Activated CD8-positive, alpha-beta T cell treated with anti-CD3 and anti-CD28 coated beads, Interleukin-2, amount 10 ng/mL, durations not matched to agents 7 days and 5 days (primary cell): ENCODE measurements at places on chromosomes 13 and 19.

DNA sequence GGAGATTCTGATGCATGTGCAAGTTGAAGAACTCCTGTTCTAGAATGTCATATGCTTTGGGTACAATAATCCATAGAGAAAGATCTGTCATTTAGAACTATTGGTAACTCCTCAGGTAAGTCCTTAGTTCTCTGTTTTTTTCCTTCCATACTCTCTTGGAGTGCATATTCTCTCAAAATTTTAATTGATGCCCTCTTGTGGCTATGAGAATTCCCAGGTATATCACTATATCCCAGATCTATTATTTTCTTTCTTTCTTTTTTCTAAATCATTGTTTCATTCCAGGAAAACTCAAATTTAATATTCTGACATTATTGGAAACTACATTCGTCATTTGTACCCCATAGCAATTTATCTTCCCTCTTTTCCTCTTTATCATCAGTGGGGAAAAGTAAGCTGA is 485.4 kb downstream of the KLF5 start:
- DNase-seq = no peak

- peak; percentile 70 for DNase-seq
Measured at GRCh38 chr19:14383661-14384555, 2.7 kb downstream of the ADGRE5 start.

- DNase-seq = no peak
Measured at GRCh38 chr13:98751367-98751782, 1.1 kb downstream of the SLC15A1 start.

DNA sequence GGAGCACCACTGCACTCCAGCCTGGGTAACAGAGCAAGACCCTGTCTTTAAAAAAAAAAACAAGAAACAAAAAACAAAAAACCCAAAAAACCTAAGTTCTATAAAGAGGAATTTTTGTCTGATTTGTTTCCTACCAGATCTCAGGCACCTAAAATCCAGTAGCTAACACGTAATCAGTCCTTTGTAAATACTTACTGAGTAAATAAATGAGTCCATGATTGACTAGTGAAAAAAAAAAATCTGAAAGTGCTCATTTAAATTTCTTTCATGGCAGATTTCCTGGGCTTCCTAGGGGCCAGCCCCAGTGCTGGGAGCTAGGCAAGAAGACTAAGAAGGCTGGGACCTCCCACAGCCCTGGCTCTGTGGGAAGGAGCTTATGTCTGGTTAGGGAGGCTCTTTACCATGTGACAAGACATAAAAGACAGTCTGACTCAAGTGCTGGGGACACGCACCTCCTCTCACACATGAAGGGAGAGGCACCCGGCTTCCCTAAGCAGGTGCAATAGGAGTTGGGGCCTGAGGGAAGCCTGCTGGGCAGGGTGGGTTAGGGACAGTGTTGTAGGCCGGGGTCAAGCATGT is 22.5 kb downstream of the LIG1 start:
- no peak for DNase-seq

GRCh38 chr19:49786376-49786820 is 19.6 kb downstream of the AP2A1 start:
- no peak for DNase-seq

GRCh38 chr19:14150041-14150769 is 13.8 kb upstream of the ASF1B start:
- DNase-seq = no peak

- DNase-seq = peak; percentile 42
Measured at GRCh38 chr19:40223135-40223822, 3.2 kb downstream of the CCNP start.

DNA sequence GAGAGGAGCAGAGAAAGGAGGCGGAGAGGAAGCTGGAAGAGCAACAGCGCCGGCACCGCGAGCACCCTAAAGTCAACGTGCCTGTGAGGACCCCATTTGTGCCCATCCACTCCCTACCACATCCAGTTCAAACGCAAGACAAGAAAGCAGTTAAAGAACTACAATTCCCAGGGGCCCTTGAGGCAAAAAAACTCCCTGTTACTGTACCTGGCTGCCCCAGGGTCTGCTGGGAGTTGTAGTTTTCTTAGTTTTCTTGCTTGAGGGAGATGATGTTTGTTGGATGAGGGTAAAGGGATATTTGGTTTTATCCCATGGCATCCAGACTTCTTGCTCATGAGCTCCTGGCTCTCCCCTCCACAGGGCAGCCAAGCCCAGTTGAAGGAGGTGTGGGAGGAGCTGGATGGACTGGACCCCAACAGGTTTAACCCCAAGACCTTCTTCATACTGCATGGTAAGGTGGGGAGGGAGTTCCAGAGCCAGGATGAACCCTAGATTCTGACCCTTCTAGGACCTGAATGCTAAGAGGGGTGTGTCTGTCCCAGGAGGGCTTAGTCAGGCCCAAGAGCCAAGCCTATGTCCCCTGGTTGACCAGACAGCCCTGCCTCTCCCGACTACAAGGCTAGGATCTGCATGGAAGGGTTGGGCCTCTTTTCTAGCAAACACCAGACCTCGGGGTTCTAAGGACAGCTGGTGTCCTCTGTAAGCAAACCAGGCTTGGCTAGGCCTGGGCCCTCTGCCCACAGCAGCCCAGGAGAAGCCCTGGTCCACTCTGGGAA is 13.2 kb downstream of the NUCB1 start:
- peak; percentile 39 for DNase-seq

DNA sequence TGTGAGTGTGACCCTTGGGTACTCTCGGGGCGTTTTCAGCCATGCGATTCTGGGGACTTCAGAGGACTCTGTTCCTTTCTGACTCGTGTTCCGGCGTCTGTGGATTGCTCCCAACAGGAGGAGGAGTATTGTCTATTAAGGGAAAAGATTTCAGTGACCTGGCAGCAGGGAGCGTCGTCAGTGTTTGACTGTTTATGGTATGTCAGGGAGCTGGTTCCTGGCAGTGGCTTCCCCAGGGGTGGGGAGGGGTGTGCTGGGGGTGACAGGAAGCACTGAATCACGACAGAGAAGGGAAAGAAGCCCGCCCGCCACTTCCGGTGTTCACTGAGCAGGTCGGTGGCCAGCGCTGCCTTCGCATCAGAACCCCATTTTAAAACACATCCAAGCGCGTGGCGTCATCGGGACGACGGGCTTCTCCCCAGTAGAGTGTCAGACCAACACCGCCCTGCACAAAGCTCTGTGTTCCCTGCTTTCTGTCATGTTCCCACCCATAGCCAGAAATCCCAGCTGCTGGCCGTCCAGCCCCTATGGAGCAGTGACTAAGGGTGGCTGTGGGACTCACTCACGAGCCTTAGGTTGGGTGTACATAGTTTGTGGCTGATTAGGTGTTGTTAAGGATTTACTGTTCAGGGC is 33.8 kb downstream of the COL4A2 start:
- peak; percentile 62 for DNase-seq

- no peak for DNase-seq
Measured at GRCh38 chr19:43589678-43590077, 6.3 kb downstream of the IRGQ start.

- DNase-seq = no peak
Measured at GRCh38 chr13:78604782-78605611, 1.6 kb upstream of the POU4F1 start.

GRCh38 chr19:53057904-53058580 is 13.5 kb downstream of the ERVV-2 start:
- peak; percentile 37 for DNase-seq

DNA sequence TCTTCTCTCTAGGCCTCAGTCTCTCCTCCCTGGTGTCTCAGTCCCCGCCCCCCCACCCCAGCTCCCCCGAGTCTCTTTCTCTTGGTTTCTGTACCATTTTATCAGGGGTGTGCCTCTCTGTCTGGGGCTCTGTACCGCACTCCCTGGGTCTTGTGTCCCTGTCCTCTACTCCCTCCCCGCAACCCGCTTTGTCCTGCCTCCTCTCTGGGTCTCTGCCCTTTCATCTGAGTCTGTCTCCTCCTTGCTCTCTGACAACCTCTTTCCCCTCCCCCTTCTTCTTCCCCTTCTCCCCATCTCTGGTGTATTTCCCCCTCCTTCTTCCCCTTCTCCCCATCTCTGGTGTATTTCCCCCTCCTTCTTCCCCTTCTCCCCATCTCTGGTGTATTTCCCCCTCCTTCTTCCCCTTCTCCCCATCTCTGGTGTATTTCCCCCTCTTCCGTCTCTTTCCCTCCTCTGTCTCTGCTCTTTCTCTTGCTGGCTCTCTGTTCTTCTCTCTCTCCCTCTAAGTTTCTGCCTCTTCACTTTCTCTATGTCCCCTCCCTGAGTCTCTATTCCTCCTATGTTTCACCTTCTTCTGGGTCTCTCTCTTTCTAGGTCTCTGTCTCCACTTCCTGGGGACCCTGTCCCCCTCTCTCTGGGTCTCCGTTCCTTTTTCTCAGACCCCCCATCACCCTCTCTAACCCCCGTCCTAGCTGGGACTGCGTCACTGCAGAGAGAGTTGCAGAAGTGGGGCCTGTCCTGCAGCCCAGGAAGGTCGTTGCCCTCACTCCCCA is 2.2 kb upstream of the KCNC3 start:
- peak; percentile 38 for DNase-seq

DNA sequence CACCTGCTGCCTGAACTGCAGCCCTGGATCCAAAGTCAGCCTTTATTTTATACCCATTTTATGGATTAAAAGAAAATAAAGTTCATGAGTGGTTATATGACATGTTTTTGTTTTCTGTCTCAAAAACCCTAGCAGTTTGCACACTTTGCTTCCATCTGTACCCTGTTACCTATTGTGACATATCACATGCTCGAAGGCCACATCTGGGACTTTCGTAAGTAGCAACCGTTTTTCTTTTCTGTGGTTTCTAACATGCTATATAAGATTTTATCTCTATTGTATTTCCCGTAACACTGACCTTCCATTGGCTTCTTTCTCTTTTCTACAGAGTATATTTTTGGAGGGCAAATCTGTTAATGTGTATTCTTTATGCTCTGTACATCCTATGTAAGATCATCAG is 1007.2 kb downstream of the PCDH9 start:
- no peak for DNase-seq

DNA sequence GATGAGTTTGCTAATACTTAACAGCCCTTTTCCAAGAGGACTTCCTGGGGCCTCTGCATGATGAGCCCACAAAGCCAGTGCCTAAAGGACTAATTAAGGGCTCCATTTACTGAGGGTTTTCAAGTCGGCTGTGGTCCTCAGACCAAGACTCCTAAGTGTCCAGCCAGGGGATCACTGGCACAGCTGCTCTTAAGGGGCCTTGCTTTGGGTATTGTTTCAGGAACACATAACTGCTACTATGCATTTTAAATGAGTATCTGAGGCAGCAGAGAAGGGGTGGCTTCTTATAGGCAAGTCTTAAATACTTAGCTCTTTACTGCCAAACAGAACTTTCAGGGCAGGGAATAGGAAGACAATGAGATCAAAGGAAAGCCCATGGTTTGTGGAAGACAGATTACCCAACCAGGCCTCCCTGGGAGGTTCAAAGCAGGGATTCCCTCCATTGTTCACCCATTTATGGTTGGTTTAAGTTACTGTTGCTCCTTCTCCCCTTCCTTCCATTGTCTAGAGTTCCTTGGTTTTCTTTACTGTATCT is 61.9 kb downstream of the TNFRSF19 start:
- DNase-seq = no peak

- DNase-seq = no peak
Measured at GRCh38 chr13:113288880-113289279, 8.2 kb upstream of the LAMP1 start.

DNA sequence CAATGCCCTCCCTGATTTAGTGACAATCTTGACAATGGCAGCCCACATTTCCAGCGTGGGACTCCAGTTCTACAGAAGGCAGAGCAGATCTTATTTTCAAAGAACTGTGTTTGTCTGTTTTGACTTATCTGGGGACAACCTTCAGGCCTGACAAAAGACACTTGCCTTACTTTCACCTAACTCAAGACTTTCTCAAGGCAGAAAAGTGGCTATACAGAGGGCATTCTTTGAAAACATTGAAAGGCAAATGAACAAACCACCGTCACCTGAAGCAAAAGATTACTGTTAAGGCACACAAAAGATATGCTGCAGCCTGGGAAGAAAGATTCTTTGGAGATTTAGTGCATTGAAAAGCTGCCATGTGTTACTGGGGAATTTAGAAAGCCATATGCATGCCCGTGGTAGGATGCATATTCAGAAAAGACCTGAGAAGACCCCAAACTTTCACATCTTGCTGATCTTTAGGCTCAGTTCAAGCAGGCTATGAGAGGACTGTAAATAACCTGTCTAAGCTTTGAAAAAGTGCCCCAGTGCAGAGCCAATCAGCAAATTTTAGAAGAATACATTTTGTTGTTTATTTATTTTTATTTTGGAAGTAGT is 82.8 kb downstream of the TSC22D1 start:
- DNase-seq = no peak

- DNase-seq = no peak
Measured at GRCh38 chr13:72284791-72285190, 417.8 kb upstream of the DACH1 start.

DNA sequence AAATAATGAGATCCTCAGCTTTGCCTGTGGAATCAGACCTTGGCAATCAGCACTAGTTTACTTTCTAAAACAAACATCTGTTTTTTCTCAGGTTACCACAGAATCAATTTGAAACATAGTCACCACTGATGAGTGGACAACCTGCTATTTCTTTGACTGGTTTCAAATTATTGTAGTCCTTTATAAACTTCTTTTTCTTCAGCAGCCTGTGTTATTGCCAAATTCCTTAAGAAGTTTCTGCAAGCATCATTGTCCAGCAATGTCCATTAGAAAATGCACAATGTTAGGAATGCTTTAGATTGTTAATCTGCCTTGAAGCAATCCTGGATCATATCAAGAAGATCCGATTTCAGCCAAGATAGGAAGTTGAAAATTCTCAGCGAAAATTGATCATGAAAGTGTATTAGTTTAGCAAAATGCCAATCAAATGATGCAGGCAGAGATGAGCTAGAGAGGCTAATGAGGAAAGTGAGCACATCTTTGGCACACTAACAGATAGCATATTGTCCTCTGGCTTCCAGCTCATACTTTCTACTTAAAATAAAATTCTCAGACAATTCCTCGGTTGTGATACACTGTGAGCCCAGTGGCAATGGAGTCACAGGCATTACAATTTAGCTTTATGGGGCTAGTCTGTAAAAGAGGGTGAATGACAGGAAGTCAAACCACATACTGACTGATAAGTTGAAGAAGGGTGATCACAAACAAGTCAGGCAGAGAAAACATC is 270.6 kb downstream of the SLITRK6 start:
- DNase-seq = no peak

- no peak for DNase-seq
Measured at GRCh38 chr13:100491164-100491842, 97.3 kb downstream of the GGACT start.

DNA sequence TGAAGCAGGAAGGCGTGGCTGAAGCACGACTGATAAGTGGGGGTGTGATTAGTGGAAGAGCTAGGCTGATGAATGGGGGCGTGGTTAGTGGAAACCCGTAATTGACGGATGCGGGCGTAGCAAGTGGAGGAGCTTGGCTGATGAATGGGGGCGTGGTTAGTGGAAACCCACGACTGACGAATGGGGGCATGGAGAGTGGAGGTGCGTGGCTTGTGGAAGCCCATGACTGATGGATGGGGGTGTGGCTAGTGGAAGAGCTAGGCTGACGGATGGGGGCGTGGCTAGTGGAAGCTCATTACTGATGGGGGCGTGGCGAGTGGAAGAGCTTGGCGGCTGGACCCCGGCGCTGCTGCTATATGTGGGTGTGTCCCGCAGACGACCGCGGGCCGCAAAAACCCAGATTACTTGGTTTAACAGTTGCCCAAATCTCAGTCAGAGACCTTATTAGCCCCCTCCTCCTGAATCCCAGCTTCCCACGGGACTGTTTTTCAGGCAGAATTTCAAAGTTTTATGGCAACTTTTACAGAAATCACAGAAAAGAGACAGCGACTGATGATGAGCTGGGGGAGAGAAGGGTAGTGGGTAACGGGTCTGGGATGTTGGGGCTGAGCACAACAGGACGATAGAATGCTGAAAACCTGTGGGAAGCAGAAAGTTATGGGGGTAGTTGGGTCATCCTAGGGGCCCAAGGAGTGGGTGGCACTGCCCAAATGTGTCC is 9.0 kb upstream of the MEIS3 start:
- peak; percentile 96 for DNase-seq
